ENCODE measurements at places on chromosomes 16 and 17. TPM values are rescaled to one million over a fixed set of nuclear protein-coding genes. Genes with fewer than 3 reads are reported as not detected.

The SLC5A10 gene
- 0.11 TPM for total RNA-seq

The GAS7 gene
- total RNA-seq: 86.5 TPM

- H3K4me1 ChIP-seq: peaks cover 73% of the 10 kb centered on the region
- no peaks in the 10 kb centered on the region for H3K27me3 ChIP-seq
- H3K36me3 ChIP-seq: no peaks in the 10 kb centered on the region
- no peak for DNase-seq
- H3K27ac ChIP-seq: peak overlapping the region; percentile 57
Observed at GRCh38 chr17:40306395-40306794, 2.6 kb upstream of the RARA start.

The PRR35 gene
- total RNA-seq: not detected

DNA sequence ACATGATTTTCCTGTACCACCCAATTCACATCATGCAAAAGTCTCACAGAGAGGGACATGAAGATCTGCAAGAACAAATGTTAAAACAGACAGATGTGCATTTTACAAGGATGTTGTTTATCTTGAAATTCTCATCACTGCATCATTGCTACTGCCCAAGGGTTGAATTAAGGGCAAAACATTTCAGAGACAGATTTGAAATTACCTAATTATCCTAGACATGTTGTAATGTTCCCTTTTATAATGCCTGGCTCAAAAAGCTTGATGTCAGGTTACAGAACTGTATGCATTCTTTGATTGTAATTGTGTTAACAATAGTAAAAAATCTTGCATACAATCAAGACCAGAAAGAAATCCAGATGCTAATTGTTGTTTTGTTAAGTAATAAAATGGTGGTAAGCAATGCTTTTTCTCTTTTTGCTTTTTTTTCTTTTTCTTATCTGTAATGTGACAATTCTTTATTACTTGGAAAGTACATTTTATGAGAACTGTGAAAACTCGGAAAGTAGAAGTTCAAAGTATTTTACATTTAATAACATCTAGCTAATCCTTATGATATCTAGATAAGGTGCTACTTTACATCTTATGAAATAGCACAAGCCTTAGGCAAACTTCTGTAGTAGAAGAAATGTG, 3.6 kb upstream of the DUSP14 start:
- DNase-seq: no peak
- peaks cover 32% of the 10 kb centered on the region for H3K4me1 ChIP-seq
- no peaks in the 10 kb centered on the region for H3K36me3 ChIP-seq
- no peaks in the 10 kb centered on the region for H3K27me3 ChIP-seq

The GNAO1 gene
- total RNA-seq: 14.2 TPM

- no peaks in the 10 kb centered on the region for H3K27me3 ChIP-seq
- H3K27ac ChIP-seq: no peak overlapping the region
- H3K4me3 ChIP-seq: no peak overlapping the region
- H3K4me1 ChIP-seq: no peaks in the 10 kb centered on the region
- DNase-seq: no peak
Observed at GRCh38 chr16:7397901-7398300, 65.3 kb downstream of the RBFOX1 start.

The MYH2 gene
- total RNA-seq: not detected

GRCh38 chr16:50719401-50720337, 22.2 kb upstream of the CYLD start:
- no peak for DNase-seq
- H3K4me3 ChIP-seq: no peak overlapping the region
- H3K27me3 ChIP-seq: no peaks in the 10 kb centered on the region
- H3K36me3 ChIP-seq: no peaks in the 10 kb centered on the region

DNA sequence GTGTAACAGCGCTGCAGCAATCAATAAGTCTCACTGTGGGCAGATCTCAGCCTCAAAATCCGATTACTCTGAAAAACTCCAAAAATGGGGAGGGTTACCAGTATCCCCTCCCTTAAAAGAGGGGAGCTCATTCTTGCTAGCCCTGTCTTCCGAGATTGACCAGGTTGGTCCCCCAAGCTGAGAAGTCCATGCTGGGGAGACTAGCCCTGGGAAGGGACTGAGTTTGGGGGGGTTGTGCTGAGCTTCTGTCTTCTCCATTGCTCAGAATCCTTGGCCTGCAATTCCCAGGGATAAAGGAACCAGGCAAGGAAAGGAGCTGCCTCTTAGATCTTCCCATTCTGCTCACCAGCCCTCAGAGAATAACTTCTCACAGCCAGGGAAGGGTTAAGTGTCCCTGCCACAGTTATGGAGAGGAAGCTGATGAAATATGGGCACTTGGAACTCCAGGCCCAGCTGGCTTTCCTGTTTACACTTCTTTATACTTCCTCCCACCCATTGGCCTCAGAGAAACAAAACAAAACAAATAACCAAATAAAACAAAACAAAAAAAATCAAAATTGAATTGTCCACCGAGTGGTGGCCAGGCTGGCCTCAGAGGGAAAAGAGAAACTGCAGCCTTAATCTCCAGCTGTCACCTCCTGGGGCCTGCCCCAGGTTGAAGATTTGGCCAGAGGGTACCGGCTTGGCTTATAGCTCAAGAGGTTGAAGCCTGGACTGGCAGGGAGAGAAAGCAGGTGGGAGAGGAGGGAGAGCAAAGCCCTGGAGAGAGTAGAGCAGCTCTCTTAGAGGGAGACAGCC, 2.6 kb downstream of the HOXB3 start:
- no peak for DNase-seq
- peaks cover 73% of the 10 kb centered on the region for H3K27me3 ChIP-seq
- H3K4me3 ChIP-seq: no peak overlapping the region

GRCh38 chr16:84932681-84933080, 78.7 kb downstream of the ZDHHC7 start:
- no peaks in the 10 kb centered on the region for H3K27me3 ChIP-seq
- no peak for DNase-seq
- H3K4me3 ChIP-seq: no peak overlapping the region
- peaks cover 30% of the 10 kb centered on the region for H3K4me1 ChIP-seq

The PER1 gene
- 132 TPM for total RNA-seq

- no peaks in the 10 kb centered on the region for H3K27me3 ChIP-seq
- no peaks in the 10 kb centered on the region for H3K4me1 ChIP-seq
- no peak overlapping the region for H3K27ac ChIP-seq
Observed at GRCh38 chr17:55089256-55089655, 120.7 kb downstream of the STXBP4 start.

GRCh38 chr16:49158029-49158642, 123.5 kb downstream of the CBLN1 start:
- no peaks in the 10 kb centered on the region for H3K36me3 ChIP-seq
- H3K27me3 ChIP-seq: no peaks in the 10 kb centered on the region
- no peak overlapping the region for H3K27ac ChIP-seq
- DNase-seq: peak; percentile 25

- peak; percentile 68 for DNase-seq
- no peaks in the 10 kb centered on the region for H3K36me3 ChIP-seq
- H3K4me1 ChIP-seq: peaks cover 31% of the 10 kb centered on the region
- H3K27me3 ChIP-seq: no peaks in the 10 kb centered on the region
- no peak overlapping the region for H3K27ac ChIP-seq
Observed at GRCh38 chr17:50660042-50660886, 25.6 kb downstream of the ABCC3 start.

The ZSCAN10 gene
- not detected for total RNA-seq

The YBX2 gene
- total RNA-seq: 0.56 TPM

The GNG13 gene
- not detected for total RNA-seq

DNA sequence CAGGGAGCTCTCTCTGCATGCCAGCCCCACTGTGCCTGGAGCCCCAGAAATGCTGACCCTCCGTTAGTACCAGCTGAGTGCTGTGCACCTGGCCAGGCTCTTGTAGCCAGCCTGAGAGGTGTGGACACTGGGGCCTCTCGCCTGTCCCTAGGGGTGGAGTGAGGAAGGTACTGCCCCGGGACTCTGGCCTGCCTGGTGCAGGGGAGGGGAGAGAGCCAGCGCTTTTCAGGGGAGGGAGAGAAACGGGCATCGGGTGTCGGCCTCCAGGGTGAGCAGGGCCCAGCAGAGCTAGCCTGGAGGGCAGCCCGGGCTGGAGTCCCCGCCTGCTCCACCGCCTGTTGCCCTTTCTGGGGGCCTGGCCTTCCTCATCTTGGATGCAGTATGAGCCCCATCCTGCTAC, 13.1 kb downstream of the MAP2K3 start:
- H3K27me3 ChIP-seq: no peaks in the 10 kb centered on the region
- no peak overlapping the region for H3K4me3 ChIP-seq
- peaks cover 6% of the 10 kb centered on the region for H3K36me3 ChIP-seq
- no peak overlapping the region for H3K27ac ChIP-seq

The KRT37 gene
- not detected for total RNA-seq

The KRTAP16-1 gene
- not detected for total RNA-seq

GRCh38 chr16:70592106-70592571, 54.2 kb upstream of the IL34 start:
- peaks cover 38% of the 10 kb centered on the region for H3K4me1 ChIP-seq
- no peak overlapping the region for H3K27ac ChIP-seq
- DNase-seq: peak; percentile 57
- H3K4me3 ChIP-seq: no peak overlapping the region
- no peaks in the 10 kb centered on the region for H3K27me3 ChIP-seq

The FAM20A gene
- total RNA-seq: 6.9 TPM

DNA sequence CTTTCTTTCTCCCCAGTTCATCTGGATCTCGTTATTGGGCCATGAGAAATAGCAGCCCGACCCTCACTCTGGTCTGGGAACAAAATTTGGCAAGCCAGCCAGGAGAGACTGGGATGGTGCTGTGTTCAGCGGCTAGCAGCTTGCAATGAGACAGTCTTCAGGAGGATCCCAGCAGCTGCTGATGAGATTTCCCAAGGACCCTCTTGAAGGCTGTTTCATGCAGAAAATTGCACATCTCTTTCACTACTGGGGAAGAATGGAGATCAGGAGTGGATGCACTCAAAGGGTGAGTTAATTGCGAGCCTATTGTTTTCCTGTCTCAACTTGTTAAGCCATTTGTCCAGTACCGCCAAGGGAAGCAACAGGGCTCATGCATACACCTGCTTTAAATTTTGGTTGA, 5.5 kb upstream of the COIL start:
- H3K27ac ChIP-seq: no peak overlapping the region
- H3K4me3 ChIP-seq: no peak overlapping the region
- no peaks in the 10 kb centered on the region for H3K36me3 ChIP-seq
- DNase-seq: no peak

The MSI2 gene
- total RNA-seq: 120 TPM

DNA sequence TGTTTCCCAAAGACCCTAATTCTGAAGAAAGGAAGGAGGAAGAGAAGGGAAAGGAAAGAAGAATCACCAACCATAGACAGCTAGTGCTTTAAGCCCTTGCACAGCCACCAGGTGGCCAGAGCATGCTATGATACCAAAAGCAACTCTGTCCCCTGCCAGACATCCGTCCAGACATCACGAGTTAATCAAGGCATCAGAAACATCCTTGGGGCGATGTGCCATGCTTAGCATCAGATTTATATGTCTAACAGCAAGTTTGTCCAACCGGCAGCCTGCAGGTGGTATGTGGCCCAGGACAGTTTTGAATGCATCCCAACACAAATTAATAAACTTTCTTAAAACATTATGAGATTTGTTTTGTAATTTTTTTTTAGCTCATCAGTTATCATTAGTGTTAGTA, 2.9 kb upstream of the CRYBA1 start:
- no peak for DNase-seq
- no peak overlapping the region for H3K4me3 ChIP-seq
- H3K27me3 ChIP-seq: no peaks in the 10 kb centered on the region
- no peaks in the 10 kb centered on the region for H3K36me3 ChIP-seq

The HSD17B1 gene
- total RNA-seq: 1.00 TPM

DNA sequence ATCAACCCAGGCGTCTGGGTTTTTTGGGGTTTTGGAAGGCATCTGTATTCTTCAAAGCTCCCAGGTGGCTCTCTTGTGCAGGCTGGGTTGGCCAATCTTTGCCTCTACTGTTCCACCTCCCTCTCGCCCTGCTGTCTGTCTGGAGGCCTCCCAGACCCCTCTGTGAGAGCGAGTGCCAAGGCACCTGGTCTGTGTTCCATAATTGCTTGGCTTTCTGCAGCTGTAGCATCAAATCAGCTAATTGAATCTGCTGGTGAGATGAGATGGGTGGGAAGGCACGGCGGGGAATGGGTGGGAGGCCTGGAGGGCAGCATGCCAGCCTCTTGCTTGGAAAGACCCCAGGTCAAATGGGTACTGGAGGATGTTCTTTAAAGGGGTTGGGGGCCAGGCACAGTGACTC, 52.5 kb upstream of the CLEC19A start:
- H3K4me3 ChIP-seq: no peak overlapping the region
- no peaks in the 10 kb centered on the region for H3K36me3 ChIP-seq

DNA sequence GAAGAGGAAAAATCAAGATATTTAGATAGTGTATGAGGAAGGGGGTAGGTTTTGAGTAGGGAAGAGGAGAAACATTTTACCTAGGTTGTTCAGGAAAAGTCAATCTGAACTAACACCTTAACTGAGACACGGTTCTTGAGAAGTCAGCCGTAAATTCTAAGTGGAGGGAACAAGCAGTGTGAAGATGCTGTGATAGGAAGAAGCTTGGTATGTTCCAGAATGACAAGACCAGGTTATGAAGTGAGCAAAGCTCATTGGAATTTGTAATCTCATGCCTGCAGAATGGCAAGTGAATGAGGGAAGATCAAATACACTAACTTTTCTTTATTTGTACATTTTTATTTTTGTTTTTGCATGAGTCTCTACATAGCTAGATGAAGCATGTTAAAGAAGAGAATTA, 307.6 kb downstream of the ZFHX3 start:
- H3K4me1 ChIP-seq: no peaks in the 10 kb centered on the region
- H3K27me3 ChIP-seq: no peaks in the 10 kb centered on the region
- H3K27ac ChIP-seq: no peak overlapping the region
- DNase-seq: no peak
- H3K4me3 ChIP-seq: no peak overlapping the region
- no peaks in the 10 kb centered on the region for H3K36me3 ChIP-seq

- no peaks in the 10 kb centered on the region for H3K4me1 ChIP-seq
- no peaks in the 10 kb centered on the region for H3K36me3 ChIP-seq
- no peak for DNase-seq
- no peak overlapping the region for H3K4me3 ChIP-seq
- H3K27ac ChIP-seq: no peak overlapping the region
- no peaks in the 10 kb centered on the region for H3K27me3 ChIP-seq
Observed at GRCh38 chr17:44599298-44600175, 42.3 kb downstream of the FZD2 start.

- H3K36me3 ChIP-seq: no peaks in the 10 kb centered on the region
- no peaks in the 10 kb centered on the region for H3K4me1 ChIP-seq
- no peak for DNase-seq
- no peak overlapping the region for H3K27ac ChIP-seq
- peaks cover 10% of the 10 kb centered on the region for H3K27me3 ChIP-seq
- H3K4me3 ChIP-seq: no peak overlapping the region
Observed at GRCh38 chr17:58191241-58191896, 1.2 kb upstream of the EPX start.
